T-helper 22 cell (primary cell): ENCODE measurements at places on chromosomes 6 and 20.

DNA sequence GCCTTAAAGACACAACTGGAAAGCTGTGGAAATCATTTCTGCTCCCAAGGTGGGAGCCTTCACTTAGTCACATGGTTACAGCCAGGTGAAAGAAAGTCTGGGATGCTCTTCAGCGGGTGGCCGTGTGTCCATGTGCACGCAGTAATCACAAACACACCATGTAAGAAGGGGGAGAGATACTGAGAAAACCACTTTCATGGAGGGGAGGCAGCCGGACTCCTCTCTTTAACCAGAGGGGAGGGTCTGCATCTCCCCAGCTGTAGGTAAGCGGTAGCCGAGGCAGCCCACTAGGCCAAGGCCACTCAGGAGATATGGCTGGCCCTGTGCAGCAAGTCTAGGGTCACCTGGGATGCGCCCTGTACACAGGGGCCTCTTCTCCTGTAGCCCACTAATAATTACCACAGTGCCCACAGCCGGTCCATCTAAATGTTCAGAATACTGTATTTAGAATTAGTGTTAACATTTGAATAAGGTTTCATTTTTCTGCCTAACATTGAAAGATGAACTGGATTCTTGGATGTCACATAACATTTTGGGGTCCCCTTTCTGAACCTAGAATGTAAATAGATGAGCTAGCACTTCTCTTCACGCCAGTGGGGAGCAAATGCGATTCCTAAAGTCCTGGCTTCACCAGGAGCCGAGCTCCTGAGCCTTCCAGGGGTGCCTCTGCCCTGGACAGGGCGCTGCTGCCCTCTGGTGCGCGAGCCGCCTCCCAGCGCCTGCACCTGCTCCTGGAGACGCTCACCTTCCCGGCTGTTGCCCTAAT lies 15.9 kb downstream of the GPR31 start:
- DNase-seq, result peak; percentile 33

GRCh38 chr6:89799756-89800155 lies 19.8 kb downstream of the MDN1 start:
- no peak for DNase-seq

DNA sequence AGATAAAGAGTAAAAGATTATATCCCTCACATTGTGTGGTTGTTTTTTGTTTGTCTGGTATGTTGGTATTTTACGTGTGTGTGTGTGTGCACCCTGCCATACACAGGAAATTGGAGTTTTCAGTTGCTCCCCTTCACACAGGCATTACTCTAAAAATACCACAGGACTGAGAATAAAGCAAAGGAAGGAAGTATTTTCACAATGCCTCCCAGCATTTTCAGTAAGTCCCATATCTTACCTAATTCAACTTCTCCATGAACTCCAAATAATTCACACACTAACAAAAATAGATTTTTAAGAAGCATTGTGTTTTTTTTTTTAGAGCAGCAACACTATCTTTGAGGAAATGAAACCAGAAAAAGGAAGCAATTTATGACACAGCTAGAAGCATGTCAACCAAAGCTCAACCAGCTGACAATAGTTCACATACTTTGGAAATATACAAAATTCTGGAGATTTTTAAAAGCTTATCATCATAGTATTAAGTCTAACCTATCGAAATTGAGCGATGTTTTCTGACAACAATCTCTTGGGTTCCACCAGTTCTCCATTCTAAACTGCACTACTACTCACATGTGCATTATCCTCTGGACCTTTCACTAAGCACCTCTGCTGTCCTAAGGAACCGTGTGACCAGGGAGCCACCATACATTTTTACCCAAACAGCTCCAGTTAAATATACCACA lies 2.1 kb downstream of the UBE2J1 start:
- DNase-seq, result no peak

- DNase-seq, result no peak
Observed at GRCh38 chr6:115733426-115733825, 327.3 kb downstream of the FRK start.

- no peak for DNase-seq
Observed at GRCh38 chr6:50724381-50725124, 11.2 kb downstream of the TFAP2D start.

GRCh38 chr6:44198684-44199083 lies 18.0 kb upstream of the MYMX start:
- no peak for DNase-seq

GRCh38 chr6:90253631-90254030 lies 43.0 kb downstream of the BACH2 start:
- DNase-seq, result no peak

GRCh38 chr6:30341218-30341617 lies 3.7 kb upstream of the RPP21 start:
- DNase-seq, result no peak

GRCh38 chr20:50020288-50020687 lies 37.5 kb downstream of the SNAI1 start:
- DNase-seq, result no peak

- DNase-seq, result no peak
Observed at GRCh38 chr20:57467742-57468141, 57.2 kb downstream of the CTCFL start.

GRCh38 chr20:373171-373890 lies 7.2 kb upstream of the TRIB3 start:
- DNase-seq, result no peak

DNA sequence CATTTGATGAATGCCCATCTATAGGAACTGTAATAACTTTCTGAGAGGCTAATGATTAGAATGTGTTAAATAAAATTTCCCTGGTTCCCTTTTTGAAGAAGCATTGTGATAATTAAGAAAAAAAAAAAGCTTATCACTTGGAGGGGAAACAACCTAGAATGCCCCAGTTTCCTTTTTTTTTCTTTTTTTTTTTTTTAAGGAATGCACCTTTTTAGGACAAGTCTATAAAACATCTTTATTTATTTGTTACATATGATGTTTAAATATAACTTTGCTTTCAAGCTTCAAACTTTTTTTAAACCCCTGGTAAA lies 7.3 kb upstream of the MRPS10 start:
- no peak for DNase-seq

DNA sequence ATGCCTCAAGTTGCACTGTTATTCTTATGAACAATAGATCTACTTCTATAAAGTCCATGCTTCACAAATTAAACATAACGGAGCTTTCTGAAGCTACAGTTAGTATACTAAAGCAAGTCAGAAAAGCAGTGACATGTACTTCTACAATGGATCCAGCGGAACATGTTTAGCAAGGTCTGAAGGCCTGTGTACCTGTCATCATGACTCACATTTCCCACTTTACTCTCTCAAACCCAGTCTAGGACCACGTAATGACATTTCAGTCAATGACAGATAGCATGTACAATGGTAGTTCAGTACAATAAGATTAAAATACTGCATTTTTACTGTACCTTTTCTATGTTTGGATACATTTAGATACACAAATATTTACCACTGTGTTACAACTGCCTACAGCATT lies 132.1 kb downstream of the MMS22L start:
- DNase-seq, result no peak

GRCh38 chr20:34622821-34623451 lies 54.0 kb downstream of the PIGU start:
- DNase-seq, result no peak

DNA sequence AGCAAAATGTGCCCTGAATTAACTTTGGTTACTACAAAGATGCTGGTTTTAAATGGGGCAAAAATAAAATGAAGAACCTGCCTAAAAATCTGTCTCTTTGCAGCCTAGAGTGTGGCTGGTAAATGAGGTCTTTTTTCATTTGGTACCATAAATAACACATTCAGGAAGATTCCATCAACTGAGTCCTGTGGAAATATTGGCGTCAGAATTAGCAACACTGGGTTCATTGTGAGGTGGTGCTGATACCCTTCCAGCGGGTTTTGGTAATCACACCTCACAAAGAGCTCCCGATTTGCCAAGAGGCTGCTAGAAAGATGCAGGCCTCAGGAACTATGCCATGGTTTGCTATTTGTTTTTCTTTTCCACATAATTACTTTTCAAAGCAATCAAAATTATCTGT lies 55.3 kb downstream of the FAM50B start:
- DNase-seq, result no peak

DNA sequence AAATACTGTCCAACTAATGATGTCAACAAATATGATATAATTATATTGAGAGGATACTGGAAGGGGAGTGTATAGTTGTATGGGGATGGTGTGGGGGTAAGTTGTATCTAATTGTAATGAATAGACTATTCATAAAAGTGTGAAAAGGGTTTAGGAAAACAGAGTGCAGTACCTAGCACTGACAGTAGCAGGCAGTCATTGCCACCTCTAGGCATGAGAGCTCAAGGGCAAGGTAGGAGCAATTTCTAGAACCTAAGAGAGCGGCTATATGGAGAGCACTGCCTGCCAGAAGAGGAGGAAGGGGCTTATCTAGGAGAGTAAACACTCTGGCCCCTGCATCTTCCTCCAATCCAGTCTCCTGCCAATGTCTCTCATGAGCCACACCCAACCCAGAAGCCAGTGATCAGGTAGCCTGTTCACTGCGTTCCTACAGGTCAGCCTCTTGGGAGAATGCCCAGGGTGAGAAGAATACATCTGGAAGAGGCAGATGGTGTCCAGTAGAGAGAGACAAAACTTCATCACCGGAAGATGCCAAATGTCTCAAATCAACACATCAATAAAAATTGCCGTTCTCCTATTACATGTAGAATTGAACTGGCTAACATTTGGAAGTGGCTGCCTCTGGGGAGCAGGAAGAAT lies 200.0 kb downstream of the LY86 start:
- DNase-seq, result no peak

DNA sequence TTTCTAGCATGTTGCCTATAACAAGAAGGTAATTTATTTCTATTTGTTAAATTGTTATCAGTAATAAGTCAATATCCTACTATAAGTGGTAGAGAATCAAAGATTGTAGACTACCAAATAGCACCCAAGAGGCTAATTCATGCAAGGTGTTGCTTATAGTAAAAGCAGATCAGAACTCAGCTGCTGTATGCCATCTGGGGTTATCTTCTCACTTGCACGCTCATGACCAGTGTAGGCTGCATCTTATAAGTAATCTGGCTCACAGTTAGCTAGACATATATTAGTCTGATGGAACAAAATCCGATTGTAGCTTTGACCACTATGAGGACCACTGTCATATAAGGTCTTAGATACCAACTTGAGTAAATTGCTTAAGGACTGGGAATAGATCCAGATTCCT lies 17.0 kb downstream of the TOP1 start:
- DNase-seq, result no peak

GRCh38 chr6:169833258-169833794 lies 81.9 kb downstream of the ERMARD start:
- DNase-seq, result no peak

DNA sequence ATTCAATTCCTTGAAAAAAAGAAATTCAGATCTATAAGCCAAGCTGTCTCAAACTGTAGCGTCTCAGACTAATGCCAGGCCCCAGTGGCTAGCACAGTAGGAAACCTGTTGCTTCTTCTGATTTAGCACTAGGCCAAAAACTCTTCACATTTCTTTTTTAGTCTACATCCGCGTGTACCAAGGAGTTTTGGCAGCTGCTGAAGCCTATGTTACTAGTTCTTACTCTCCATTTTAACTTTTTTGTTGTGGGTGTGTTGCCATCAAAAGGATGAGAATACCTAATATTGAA lies 65.0 kb upstream of the BTN3A2 start:
- DNase-seq, result no peak

DNA sequence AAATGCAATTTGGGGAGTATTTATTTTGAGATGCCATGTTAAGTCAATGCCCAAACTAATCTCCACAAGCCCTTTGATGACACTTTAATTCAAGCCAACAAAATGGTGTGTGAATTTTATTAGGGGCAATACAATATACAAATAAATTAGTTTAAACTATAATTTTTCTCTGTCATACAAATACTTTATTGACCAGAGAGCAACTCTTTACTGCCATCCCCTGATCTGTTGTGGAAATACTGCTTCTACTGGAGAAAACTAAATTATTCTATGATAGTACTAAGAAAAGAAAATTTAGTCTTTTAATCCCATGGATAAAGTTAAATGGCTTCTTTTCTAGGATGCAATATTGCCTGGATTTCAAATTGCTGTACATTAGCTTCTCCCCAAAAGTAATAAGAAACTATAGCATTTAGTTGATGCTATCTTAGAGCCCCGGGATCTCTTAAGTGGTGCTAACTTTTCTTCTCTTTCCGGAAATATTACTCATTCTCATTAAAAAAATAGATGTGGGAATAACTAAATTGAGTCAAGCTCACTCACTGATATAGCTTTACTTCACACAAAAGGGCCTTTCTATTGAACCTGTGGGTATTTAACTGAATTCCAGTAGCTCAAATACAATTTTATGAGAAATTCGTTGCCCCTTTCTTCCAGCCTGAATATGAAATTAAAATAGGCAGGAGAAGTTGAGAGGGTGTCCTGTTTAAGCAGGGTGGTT lies 49.2 kb downstream of the SMPDL3A start:
- DNase-seq, result no peak

GRCh38 chr6:32105433-32105832 lies 3.7 kb downstream of the TNXB start:
- DNase-seq, result no peak

DNA sequence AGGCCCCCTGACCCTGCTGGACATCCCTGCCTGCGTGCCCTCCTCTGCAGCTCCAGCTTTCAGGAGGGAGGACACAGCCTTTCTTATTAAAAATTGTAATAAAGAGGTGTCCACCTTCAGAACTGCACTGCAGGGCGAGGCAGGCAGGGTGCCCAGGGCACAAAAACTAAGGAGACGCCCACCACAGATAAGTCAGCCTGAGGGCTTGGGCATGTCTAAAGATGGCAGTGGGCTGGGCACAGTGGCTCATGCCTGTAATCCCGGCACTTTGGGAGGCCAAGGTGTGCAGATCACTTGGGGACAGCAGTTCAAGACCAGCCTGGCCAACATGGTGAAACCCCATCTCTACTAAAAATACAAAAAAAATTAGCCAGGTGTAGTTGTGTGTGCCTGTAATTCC lies 7.0 kb upstream of the C20orf144 start:
- DNase-seq, result no peak

DNA sequence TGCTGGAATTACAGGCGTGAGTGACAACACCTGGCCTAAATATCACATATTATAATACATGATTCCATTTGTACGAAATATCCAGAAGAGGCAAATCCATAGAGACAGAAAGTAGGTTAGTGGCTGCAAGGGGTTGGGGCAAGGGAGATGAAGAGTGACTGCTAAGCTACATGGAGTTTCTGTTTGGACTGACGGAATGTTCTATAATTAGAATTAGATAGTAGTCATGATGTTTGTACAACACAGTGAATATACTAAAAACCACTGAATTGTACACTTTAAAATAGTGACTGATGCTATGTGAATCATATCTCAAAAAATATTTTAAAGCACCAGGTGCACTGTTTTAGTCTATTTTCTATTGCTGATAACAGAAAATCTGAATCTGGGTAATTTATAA lies 3.7 kb upstream of the HEBP2 start:
- DNase-seq, result no peak

DNA sequence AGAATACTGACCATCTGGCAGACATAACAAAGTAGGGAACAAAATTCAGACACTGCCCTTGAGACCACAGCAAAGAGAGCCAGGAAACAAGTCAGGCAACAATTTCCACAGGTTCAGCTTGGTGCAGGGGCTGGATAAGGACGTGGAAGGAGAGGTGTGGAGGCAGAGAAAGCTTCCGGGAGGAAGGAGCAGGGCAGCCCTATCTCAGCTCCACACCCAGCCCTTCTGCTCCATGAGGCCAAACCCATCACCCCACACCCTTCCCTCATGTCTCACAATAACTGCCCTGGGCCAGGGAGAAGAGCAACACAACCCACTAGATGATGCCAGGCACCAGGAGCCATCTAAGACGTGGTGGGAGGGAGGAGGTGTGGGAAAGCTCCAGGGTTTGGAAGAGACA lies 5.8 kb downstream of the SNHG17 start:
- no peak for DNase-seq

GRCh38 chr20:14434384-14435136 lies 97.1 kb upstream of the FLRT3 start:
- no peak for DNase-seq
